Stimulated activated CD8-positive, alpha-beta memory T cell treated with anti-CD3 and anti-CD28 coated beads, Interleukin-7, amount 100 ng/mL, for 1 hour (primary cell): ENCODE measurements at places on chromosomes 7 and 10.

GRCh38 chr10:124994573-124995473 lies 52.9 kb downstream of the ZRANB1 start:
- no peak for DNase-seq

GRCh38 chr7:88922944-88923343 lies 127.4 kb upstream of the TEX47 start:
- DNase-seq, result no peak

GRCh38 chr7:82511542-82511941 lies 68.0 kb upstream of the CACNA2D1 start:
- no peak for DNase-seq

- DNase-seq, result no peak
Measured at GRCh38 chr10:124576526-124577420, 115.2 kb downstream of the LHPP start.

GRCh38 chr10:33611423-33611822 lies 277.0 kb upstream of the NRP1 start:
- no peak for DNase-seq

GRCh38 chr10:25232204-25232603 lies 57.4 kb downstream of the GPR158 start:
- DNase-seq, result no peak

DNA sequence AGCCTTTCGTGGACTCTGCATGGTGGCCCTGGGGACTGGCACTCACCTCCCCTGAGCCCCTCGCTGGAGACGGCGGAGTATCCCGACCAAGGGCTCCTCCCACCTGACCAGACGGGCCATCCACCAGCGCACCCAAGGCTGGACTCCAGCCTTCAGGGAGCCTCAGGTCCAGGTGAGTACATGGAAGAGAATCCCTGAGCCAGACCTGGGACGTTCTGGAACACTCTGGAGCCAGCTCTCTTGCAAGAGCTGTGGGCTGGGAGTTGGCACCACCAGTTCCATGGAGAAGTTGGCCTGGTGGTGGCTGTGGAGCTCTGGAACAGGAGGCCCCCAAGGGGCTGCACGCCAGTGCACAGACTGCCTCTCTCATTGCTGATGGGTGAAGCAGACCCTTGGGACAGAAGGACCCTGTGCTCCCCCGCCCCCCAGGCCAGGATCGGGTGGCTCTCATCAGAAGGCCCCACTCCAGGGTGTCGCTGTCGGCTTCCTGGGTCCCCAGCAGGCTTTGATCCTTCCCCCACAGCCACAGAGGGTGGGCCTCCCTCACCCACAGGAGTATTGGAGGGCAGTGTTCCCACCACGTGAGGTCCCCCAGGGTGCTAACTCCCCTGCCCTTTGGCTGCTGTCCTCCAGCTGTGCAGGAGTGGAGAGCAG lies 189.9 kb downstream of the EBF3 start:
- no peak for DNase-seq

- no peak for DNase-seq
Measured at GRCh38 chr7:153370092-153370491, 610.5 kb downstream of the ACTR3B start.

- DNase-seq, result no peak
Measured at GRCh38 chr10:55400075-55400849, 599.2 kb upstream of the PCDH15 start.

- no peak for DNase-seq
Measured at GRCh38 chr10:54559498-54559897, 241.5 kb downstream of the PCDH15 start.

- DNase-seq, result no peak
Measured at GRCh38 chr10:5413012-5413938, 918 bp downstream of the NET1 start.
